Substantia nigra (tissue), 51 donors: ENCODE measurements at places on chromosomes 12 and 14.
A peak's percentile ranks its signal among the peaks of the same experiment; 100 is the strongest.

- DNase-seq, result no peak
These were observed 75.9 kb downstream of the ATP2B1 start for GRCh38 chr12:89632778-89633177.

DNA sequence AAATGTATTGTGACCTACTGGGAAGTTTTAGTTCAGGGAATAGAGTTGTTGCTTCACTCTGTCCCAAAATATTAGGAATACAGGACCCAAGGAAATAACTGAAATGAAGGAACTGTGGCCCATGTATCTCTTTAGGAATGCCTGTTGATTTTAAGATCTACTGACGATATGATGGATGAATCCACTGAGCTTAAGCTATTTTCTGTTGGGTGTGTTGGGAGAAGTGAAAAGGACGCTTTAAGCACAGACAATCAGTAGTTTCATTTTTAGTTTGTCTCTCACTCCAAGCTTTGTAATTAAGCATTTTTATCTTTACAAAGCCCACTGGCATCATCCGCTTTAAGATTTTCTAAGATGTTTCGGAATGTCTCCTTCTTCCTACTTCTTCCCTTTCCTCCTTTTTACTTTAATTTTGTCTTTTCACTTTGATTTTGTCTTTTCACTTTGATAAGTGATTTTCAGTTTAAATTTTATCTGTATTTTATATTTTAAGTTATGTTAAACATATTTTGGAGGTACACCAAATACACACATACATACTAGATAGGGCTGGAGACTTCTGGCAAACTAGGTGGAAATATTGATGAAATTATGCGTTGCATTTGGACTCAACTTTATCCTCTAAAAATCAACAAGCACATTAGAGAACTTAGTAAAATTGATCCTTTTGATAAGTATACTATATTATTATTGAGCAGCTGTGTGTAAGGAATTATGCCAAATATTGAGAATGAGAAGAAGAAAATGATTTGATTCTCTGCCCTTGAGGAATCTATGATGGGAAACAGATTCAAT lies 52.3 kb upstream of the USP44 start:
- DNase-seq, result no peak

- no peak for DNase-seq
These were observed 891.1 kb downstream of the TMEM121 start for GRCh38 chr14:106417224-106418049.

DNA sequence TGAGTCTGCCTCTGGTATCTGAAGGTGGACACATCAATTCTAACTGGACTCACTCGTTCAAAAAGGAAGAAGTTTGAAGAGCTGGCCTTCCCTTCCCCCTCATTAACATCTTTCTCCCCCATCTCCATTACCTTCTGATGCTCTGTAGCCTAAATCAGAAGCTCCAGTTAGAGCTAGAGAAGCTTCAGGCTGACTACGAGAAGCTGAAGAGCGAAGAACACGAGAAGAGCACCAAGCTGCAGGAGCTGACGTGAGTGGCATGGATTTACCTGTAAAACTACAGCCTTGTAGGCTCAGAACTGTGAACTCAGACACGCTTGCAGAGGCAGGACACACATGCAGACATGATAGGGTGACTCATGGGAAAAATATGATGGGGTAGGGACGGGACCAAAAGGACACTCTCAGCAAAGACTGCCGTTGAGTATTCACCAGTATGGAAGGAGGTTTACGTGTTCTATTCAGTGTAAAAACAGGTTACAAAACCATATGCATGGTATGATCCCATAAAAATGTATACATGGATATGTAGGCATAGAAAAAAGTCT lies 14.3 kb upstream of the PIP4K2C start:
- DNase-seq, result no peak

- peak; percentile 2 for DNase-seq
These were observed 182.2 kb upstream of the GRIP1 start for GRCh38 chr12:66860752-66861750.
